ENCODE measurements at places on chromosomes 6 and 20.

- no peak for DNase-seq
Measured at GRCh38 chr6:1906609-1907008, 296.9 kb downstream of the FOXC1 start.

- no peak for DNase-seq
Measured at GRCh38 chr6:1334684-1335083, 22.8 kb downstream of the FOXQ1 start.

GRCh38 chr20:8320306-8320705 lies 188.2 kb downstream of the PLCB1 start:
- no peak for DNase-seq

GRCh38 chr20:10524643-10525042 lies 89.5 kb downstream of the SLX4IP start:
- DNase-seq, result no peak

DNA sequence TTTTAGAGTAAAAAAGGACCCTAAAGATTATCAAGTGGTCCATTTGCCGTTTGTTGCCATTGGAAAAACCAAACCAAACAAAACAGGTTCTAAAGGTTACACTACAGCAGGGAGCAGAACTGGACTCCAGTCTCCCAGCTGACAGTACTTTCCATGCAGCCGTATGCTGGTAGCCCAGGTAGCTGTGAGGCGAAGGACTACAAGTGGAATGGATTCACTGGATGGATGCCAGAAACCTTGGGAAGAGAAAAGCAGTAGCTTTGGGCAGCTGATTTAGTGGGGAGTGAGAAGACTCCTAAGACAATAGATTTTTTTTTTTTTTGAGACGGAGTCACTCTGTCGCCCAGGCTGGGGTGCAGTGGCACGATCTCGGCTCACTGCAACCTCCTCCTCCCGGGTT lies 88.3 kb downstream of the SASH1 start:
- no peak for DNase-seq

- DNase-seq, result no peak
Measured at GRCh38 chr6:27931209-27931608, 19.0 kb upstream of the OR2B2 start.

DNA sequence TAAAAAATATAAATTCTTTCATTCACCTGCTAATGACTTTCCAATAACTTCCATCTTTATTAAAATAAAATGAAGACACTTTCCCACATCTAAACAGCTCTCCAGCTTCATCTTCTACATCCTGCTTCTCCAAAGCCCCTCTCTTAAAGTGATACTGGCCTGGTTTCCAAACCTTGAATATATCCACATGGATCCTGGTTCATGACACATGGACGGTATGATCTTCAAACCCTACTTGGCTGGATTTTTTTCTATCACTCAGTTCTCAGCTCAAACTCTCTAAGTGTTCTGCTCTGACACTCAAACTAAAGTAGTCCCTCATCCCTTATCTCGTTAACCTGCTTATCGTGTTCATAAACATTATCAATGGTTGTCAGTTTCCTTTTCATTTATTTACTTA lies 128.2 kb downstream of the PAK5 start:
- no peak for DNase-seq

GRCh38 chr20:31474758-31475427 lies at the start of the genes DEFB124 and REM1:
DEFB124 (minus strand) TSS chr20:31475127; CDS start chr20:31473013, 2,114 bp downstream.
REM1 (plus strand) TSS chr20:31475288; CDS start chr20:31476446, 1,158 bp downstream.
- DNase-seq, result no peak

DNA sequence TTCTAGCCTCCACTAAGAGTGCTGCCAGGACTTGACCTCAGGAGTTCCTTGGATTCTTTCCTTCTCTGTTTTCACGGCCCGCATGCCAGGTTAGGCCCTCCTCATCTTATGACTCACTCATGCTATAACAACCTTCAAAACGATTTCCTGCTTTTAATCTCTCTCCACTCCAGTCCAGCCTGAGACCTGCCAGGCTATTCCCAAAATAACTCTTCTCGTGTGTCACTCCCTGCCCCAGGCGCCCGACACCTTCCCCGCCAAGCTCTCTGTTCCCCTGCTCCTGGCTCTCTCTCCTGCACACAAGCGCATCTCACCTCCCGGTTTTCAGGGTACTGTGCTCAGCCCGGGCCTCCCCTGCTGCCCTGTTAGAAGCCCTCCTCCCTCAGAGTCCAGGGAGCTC lies 64.1 kb upstream of the RPS6KA2 start:
- peak; percentile 6 for DNase-seq

GRCh38 chr6:159101656-159102055 lies 56.9 kb upstream of the TAGAP start:
- no peak for DNase-seq

DNA sequence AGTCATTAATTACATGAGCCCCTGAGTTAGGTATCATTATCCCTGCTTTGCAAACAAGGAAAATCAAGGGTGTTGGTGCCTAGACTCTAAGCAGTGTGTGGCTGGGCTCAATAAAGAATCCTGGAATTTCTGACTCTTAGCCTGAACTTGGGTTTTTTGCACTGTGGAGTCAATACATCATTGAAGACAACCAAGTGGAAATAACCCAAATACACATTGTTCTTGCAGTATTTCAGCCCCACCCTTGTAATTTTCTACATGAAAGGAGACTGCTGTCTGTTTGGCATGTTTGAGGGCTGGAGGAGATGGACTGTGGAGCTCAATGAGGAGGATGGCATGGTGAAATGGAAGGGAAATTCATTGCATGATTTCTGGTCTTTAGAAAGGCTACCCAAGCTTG lies 110.3 kb downstream of the CRYBG1 start:
- no peak for DNase-seq

DNA sequence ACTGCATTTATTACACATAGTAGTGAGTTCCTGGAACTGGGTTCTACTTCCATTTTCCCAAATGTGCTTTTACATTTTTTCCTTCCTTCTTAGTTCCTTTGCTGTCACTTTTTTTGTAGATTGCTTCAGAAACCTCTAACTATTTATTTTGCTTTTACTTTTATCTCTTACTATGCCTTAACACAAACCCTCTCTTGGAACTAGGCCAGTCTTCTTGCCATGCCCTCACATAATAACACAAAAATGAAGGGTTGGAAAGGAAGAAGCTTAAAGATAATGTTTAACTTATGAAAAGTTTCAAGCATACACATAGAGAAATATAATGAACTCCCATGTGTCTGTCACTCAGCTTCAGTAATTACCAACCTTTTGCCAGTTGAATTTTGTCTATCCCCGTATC lies 27.1 kb downstream of the TOP1 start:
- DNase-seq, result no peak

DNA sequence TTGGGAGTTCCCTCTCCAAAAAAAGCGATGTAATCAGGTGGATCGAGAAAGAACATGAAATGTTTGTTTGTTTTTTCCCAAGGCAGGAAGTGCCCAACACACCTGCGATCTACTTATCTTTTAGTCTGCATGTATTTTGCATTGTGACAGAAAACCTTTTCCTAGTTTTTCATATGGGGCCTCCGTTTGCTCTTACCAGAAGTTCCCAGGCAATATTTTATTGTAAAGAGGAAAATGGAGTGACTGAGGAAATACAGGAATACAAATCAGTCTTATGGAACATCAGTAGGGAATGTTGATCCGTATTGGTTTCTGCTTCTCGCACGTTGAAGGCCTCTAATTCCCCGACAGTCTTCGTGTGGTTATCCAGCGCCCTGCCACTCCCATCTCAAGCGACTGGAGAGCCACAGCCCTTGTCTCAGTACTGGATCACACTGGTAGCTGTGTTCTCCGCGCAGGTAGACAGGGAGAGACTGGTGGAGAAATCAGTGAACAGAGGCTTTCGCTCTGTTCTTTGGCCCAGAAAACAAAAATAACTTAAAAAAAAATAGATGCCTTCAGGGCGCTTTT lies 107.4 kb downstream of the TRIM27 start:
- no peak for DNase-seq

DNA sequence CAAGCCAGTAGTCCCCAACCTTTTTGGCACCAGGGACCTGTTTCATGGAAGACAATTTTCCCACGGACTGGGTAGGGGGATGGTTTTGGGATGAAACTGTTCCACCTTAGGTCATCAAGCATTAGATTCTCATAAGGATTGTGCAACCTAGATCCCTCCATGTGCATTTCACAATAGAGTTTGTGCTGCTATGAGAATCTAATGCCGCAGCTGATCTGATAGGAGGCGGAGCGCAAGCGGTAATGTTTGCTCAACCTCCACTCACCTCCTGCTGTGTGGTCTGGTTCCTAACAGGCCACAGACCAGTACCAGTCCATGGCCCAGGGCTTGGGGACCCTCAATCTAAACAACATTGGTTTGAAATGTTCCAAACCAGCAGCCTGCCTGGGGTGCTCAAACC lies 137.0 kb upstream of the STXBP5 start:
- DNase-seq, result no peak

GRCh38 chr6:149910721-149911151 lies 12.2 kb downstream of the RAET1G start:
- DNase-seq, result no peak

DNA sequence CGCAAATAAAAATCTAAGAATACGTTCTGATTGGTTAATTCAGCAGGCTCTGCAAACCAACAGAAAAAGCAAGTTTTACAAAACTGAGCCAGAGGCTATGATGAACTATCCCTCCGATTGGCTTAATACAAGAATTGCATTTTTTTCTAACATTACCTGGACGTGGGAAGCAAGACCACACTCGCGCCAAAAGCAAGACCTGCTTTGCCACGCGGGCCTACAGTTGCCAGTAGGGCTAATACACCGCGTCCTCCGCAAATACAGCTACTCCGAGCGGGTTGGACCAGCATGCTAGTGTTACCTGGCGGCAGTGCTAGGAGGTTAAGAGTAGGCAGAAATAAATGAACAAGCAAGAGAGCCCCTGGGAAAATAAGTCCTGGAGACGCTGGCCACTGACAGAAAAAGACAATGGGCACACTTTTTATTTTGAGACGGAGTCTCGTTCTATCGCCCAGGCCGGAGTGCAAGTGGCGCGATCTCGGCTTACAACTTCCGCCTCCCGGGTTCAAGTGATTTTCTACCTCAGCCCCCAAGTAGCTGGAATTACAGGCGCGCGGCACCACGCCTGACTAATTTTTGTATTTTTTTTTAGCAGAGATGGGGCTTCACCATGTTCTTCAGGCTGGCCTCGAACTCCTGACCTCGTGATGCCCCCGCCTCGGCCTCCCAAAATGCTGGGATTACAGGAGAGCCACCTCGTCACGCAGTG lies 131.9 kb upstream of the BTN3A2 start:
- DNase-seq, result no peak

- DNase-seq, result no peak
Measured at GRCh38 chr6:15595461-15596173, 67.2 kb downstream of the DTNBP1 start.

DNA sequence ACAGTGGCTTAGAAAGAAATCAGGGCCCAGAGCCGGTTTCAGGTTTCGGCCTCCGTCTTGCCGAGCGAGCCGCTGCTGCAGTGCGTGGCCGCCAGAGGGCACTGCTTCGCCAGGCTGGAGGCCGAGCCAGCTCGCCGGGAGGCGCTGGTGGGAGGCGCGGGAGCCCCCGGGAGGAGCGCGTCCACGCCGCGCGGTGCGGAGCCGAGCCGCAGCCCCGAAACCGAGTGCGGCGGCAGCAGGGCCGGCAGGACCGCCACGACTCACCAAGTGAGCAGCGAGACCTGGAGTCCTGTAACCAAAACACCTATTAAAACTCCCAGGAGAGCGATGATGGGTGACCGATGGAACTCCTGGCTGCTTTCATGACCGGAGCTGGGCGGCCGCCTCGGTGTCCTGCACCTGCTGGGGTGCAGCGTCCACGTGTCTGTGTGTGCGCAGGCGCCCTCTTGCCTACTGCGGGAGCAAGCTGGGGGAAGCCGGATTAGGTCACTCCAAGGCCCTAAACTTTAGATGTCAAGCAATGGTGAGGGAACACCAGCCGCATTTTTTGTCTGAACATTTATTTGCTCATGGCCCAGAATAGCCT lies 186.9 kb upstream of the UST start:
- DNase-seq, result peak; percentile 50

DNA sequence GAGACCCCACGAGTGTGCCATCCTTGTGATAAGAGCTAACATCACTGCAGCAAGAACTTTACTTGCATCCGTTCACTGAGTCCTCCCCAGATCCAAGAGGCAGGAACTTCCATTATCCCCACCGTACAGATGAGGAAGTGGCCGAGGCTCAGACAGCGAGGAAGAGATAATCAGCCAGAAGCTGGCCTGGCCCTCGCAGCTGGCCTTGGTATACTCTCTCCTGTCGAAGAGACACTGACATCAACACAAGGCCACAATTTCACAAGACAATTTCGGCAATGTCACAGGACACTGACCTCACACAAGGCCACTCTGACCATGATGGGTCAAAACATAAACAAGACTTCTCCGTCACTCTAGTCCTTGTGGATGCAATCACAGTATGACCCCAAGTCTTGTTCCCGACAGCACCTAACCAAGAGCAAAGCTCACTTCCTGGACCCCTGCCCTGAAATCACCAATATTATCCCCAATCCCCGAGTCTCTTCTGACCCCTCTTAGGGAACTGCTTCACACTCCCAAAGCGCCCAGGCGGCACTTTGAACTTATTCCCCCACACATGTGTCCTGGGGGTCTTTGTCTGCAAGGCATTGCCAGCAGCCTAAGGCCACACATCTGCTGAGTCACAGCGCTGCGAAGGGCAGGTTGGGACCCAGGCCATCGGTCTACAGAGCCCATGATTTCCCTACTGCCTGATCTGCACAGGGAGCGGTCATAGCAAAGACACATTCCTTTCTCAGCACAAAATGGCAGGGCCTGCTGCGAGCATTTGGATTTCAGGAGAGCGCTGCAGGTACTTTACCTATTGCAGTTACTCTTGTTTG lies 14.8 kb upstream of the VAPB start:
- no peak for DNase-seq

DNA sequence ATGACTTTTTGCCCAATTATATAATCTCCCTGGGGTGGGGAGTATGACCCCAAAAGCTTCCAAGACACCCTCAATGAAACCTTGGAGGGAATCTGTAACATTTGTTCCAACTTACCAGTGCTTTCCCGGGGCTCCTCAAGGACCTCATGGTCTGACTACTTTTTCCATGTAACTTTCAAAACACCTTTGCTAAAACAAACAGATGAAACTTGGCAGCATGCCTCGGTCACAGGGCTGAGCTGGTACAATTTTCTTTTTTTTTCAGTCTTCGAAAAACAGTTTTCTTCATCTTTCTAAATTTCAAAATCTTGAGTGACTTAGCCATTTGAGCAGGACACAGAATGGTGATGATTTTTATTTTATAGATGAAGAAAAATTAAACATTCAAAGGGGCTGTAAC lies 241.2 kb downstream of the BMP7 start:
- DNase-seq, result no peak

GRCh38 chr6:145469021-145469420 lies 266.3 kb downstream of the EPM2A start:
- no peak for DNase-seq
